ENCODE measurements at places on chromosomes 6 and 20.
A peak's percentile ranks its signal among the peaks of the same experiment; 100 is the strongest.

DNA sequence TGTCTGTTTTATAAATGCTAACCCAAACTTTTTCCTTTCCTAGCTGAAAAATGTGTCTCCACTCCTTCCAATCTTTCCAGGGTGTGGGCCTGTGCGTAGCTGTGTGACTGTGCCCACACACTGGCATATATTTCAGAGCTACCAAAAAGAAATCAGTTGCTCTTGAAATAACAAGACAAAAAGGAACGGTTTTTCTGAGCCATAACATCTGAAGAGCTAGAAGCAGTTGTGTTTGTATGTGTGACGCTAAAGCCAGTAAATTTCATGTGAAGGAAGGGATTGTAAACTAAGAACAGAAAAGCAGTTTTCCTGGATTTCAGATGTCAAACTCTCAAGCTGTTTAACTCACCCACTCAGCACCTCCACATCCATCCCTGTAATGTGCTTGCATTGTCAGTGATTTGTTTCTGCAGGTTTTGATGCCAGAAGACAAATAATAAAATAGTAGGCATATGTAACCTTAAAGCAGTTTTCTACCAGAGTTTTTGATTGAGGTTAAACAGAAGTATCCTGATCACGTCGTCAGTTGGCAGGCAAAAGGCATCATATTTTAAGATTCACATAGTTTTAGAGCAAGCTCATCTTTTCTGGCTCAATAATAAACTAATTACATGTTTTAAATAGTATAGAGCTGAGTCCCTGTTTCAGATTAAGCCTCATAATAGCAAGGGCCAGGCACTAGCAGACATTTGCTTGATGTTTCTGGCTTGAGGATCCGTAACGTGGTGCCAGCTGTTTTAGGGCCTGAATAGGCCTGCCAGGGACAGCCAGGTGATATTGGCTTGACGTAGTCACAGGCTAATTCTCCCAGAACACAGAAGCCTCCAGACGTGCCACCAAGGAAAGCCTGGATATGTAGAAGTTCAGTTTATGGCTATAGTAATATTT lies 90.9 kb downstream of the FOXO3 start:
- peak; percentile 65 for DNase-seq

DNA sequence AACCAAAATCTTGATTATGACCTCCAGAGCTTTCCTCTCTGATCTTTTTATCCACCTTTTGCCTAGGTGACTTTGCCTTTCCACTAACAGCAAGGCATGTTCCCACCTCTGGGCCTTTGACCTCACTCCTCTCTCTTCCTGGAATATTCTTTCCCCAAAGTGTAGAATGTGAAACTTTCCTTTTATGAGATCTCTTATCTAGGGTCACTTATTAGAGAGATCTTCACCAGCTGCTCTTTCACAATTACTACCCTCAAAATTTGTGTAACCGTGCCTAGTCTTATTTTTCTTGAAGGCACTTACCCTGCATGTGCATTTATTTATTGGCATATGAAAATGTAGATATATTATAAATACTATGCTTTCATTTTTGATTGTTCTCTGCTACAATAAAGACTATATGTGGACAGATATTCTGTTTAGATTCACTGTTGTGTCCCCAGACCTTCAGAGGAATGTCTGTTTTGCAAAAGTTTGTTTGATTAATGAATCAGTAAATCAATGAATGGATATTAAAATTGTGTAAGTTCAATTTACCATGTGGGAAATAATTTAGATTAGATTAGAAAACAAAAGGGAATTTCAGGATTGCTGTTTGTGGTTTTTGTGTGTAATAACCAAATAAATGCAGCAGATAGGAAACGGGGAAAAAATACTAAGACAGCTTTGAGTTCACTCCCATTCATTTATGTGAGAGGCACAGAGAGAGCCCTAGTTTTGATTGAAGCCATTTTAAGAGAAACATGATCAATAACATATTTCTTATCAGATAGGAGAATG lies 207.0 kb downstream of the ADGB start:
- no peak for DNase-seq

DNA sequence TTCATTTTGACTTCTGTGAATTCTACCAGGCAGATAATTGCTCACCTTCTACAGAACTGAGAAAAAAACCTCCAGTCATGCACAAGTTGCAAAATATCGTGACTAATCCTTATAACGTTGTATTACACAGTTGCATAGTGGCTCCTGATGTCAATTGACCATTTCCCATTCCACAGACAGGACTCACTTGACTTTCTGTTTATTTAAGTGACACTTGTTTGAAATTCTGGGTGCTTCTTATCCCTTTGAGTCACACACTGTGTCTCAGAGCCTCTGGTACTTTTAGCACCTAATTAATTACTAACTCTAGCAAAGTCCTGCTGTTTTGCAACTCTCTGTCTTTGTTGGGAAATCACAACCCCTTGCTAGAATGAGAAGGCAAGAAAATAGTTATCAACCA lies 16.2 kb upstream of the RSPO3 start:
- DNase-seq: peak; percentile 89

DNA sequence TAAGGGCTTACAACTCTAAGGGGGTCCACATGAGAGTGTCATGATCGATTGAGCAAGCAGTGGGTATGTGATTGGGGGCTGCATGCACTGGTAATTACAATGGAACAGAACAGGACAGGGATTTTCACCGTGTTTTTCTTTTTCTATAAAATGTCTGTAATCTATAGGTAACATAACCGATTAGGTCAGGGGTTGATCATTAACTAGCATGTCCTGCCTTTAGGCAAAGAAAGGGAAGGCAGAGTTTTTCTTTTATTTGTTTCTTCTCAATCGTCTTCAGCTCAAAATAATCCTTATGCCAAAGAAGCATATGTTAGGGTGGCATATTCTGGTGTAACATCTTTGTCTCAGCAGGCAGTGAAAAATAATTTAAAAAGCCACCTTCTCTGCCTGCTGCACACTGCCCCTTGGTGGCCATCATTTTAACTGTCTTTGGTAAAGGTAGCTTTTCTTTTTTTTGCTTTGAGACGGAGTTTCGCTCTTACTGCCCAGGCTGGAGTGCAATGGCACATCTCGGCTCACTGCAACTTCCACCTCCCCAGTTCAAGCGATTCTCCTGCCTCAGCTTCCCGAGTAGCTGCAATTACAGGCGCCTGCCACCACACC lies 9.7 kb upstream of the CEP43 start:
- DNase-seq: peak; percentile 47

DNA sequence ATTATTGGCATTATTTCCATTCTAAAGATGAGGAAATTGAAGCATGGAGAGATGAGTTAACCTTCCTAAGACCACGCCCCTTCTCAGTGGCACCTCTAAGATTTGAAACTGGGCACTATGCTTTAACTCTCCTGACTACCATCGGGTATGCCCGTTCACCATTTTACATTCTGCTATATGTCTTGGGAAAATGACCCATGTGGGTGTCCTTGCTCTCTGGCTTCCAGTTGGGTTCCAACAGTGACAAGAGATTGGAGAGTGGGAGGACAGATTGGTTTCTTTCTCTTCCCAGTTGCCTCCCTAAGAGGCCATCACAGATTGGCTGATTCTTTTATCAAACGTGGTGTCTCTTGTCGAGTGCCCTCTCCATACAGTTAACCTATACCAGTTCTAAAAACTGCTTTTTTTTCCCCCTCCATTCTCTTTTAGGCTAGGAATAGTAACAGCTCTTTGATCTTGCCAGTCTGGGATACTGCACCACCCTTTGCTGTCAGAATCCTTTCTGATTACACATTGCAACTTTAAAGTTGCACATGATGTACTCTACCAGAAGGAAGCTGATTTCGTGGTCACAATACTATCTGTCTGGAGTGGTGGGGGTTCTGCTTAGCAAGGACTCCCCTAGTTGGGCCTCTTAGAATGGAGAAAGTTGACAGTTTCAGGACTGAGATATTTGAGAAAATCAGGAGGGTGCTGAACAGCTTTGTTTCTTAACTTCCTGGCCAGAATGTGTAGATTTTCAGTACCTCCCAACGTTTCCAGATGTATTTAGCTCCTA lies 88.0 kb upstream of the ELOVL5 start:
- DNase-seq: no peak

DNA sequence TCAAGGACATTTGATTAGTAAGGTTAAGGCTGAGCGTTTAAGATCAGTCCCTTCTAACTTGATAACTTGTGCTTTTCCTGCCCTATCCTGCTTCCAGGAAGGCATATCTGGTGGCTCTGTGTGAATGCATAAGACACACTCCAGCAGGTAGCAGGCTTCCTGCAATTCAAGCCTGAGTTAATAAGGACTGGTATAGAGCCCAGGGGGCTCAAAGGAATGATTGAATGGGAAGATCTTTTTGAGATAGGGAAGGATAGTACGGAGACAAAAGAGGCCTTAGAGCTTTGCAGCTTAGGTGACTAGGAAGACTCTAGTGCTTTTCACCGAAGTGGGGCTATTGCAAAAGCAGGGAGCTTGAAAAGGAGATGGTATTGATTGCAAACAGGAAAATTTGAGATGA lies 307.1 kb downstream of the GRIK2 start:
- no peak for DNase-seq

DNA sequence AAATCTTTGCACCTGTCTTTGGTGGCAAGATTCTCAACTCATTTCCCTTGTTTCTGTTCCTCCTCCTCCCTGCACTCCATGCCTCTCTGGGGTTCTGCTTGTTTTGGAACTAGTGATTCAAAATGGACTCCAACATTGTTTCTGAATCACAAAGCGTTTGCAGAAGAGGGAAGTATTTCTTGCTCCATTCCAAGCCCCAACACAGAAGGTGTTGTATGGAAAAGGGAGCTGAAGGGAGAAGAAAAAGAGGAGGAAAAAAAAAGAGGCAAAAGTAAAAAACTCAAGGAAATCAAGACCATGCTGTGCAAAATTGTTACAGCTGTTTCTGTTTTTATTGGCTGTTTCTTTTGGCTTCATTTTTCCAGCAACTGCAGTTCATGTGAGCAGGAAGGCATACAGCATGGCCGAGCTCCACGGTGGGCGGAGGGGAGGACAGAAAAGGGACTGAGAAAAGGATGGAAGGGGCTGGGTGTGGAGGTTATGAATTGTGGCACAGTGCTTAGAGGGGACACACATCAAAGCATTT lies 66.9 kb upstream of the PRL start:
- no peak for DNase-seq

GRCh38 chr6:116888732-116889360 lies 11.8 kb downstream of the RFX6 start:
- DNase-seq: no peak

DNA sequence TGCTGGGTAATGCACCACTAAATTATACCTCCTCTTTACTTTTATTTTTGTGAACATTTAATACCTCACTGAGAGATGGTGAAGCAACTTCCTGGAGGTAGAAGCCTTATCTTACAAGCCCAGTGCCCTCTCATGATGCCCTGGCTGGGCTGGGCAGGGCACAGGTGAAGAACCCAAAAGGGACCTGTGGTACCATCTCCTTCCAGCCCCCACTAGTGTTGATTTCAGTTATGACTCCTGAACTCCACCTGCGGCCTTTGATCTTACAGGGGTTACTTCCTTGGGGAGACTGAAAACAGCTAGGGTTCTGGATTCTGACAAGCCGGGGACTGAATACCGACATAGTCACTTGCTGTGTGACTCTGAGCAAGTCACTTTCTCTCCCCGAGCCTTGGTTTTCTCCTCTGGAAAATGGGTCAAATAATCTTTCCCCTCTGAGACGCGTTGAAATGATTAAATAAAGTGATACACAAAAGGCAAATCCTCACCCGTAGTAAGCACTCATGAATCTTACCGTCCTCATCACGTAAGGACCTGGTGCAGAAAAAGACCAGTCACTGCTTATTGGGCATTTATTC lies 1.2 kb downstream of the SLC13A3 start:
- no peak for DNase-seq

DNA sequence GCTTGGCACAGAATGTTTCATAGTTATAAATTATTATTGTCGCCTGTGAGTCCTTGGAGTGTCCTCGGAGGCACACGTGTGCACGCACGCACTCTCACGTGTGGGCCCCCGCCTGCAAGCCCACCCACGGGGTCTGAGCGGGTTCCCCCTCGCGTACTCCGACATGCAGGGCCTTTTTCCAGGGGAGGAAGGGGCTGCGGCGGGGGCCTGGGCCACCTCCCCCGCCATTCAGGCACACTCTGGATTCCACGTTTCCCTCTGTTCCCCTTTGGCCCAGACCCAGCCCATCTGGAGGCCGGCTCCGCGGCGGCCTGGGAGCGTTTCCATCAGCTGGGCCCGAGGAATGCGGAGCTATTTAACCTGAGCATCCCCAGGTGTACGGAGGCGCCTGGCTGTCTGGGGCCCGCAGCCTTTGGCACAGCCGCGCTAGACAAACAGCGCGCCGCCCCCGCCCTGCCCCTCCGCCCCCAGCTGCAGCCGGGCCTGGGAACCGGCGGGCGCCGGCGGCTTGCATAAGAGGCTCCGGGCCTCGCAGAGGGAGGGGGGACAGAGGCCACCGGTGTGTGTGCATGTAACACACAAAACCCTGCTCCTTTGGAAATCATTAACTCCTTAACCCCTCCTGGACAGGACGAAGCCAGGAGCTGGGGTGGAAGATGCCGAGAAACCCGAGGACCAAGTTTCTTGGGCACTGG lies 3.3 kb downstream of the ID1 start:
- peak; percentile 67 for DNase-seq

DNA sequence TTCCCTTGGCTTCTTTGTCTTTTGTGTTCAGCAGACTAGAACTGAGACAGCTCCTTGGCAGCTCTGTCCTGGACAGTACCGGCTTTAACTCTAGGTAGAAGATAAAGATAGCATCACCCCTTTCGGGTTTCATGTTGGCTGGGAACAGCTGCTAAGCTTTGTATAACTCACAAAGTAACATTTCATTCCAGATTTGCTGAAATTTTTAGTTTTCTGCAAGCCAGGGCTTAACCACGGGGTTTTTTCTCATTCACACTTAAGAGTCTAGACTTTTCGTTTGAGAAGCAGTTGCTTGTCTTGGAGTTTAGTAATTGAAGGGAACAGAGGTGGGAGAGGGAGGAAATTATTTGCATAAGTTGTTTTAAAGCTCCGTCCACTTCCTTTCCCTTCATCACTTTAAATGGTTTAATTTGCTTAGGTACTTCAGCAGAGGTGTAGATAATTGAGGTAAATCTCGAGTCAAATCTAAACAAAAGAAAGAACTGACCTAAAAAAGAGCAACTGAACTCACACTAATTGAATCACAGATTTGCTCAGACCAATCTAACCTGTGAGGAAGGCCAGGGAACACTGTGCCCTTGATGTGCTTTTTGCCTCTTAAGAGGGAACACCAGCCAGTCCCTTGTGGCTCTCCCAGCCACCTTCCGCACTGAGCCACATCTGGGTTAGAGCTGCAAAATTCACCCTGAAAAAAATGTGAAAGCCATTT lies 48.3 kb downstream of the RREB1 start:
- DNase-seq: no peak

- DNase-seq: no peak
These were observed 12.2 kb upstream of the CBLN4 start for GRCh38 chr20:56017560-56017959.

GRCh38 chr20:6169251-6169650 lies 46.4 kb upstream of the FERMT1 start:
- DNase-seq: peak; percentile 21

- DNase-seq: no peak
These were observed 69.2 kb downstream of the MTFR2 start for GRCh38 chr6:136180704-136181511.

DNA sequence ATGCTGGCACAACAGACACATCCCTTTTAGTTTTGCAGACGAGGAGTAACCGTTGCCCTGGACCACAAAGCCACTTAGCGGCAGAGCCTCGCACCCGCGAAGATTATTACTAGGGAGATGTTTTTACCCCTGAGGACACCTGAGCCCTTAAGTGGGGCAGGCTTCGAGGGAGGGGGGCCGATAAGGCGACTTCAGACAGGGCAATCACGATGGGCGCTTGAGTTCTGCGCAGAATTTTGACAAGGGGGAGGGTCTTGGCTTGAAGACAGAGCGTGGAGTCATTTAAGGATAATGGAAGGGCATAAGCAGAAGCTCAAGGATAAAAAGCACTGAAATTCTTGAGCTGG lies 650 bp upstream of the TTK start:
- no peak for DNase-seq

All from ELR (cell line).